ENCODE measurements at places on chromosomes 13 and 19.

DNA sequence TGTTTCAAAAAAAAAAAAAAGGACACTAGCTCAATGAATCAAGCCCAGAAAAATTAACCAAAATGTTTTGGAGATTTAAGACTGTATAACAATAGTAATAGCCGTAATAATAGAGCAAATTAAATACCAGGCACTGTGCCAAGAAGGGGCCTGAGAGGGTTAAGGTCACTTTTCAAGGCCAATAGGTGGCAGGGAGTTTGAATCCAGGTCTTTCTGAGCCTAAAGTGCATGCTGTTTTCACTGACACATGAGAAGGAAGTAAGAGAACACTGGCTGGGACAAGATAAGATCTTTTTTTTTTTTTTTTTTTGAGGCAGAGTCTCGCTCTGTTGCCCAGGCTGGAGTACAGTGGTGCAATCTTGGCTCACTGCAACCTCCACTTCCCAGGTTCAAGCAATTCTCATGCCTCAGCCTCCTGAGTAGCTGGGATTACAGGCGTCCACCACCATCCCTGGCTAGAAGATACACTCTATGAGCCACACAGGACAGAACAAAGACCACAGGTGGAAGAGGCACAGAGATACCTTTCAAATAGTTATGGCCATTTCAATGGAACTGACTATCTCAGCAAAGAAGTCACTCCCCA lies 7.7 kb downstream of the FFAR2 start:
- no peak overlapping the region for H3K4me3 ChIP-seq
- peaks cover 3% of the 10 kb centered on the region for H3K27me3 ChIP-seq
- no peak overlapping the region for H3K27ac ChIP-seq

- H3K4me3 ChIP-seq = no peak overlapping the region
- peak overlapping the region; percentile 84 for H3K27ac ChIP-seq
- no peaks in the 10 kb centered on the region for H3K27me3 ChIP-seq
- peaks cover 2% of the 10 kb centered on the region for H3K4me1 ChIP-seq
- DNase-seq = no peak
- H3K36me3 ChIP-seq = peaks cover 16% of the 10 kb centered on the region
Observed at GRCh38 chr19:1558552-1558951, 9.6 kb downstream of the MEX3D start.

- no peak for DNase-seq
- H3K4me3 ChIP-seq = no peak overlapping the region
- no peak overlapping the region for H3K27ac ChIP-seq
- peaks cover 10% of the 10 kb centered on the region for H3K4me1 ChIP-seq
Observed at GRCh38 chr19:33098055-33098534, 17.1 kb downstream of the GPATCH1 start.

GRCh38 chr13:26299168-26299750 lies 45.3 kb downstream of the CDK8 start:
- no peak for DNase-seq
- H3K4me3 ChIP-seq = no peak overlapping the region
- H3K27me3 ChIP-seq = no peaks in the 10 kb centered on the region
- peaks cover 11% of the 10 kb centered on the region for H3K36me3 ChIP-seq

- H3K4me1 ChIP-seq = peaks cover 6% of the 10 kb centered on the region
- peak overlapping the region; percentile 92 for H3K4me3 ChIP-seq
- DNase-seq = no peak
- peaks cover 39% of the 10 kb centered on the region for H3K27me3 ChIP-seq
Observed at GRCh38 chr13:107865318-107865575, 350.1 kb downstream of the LIG4 start.

GRCh38 chr13:66640231-66640630 lies 589.9 kb downstream of the PCDH9 start:
- H3K4me3 ChIP-seq = no peak overlapping the region
- H3K36me3 ChIP-seq = no peaks in the 10 kb centered on the region
- no peak overlapping the region for H3K27ac ChIP-seq
- H3K27me3 ChIP-seq = no peaks in the 10 kb centered on the region
- peaks cover 4% of the 10 kb centered on the region for H3K4me1 ChIP-seq

DNA sequence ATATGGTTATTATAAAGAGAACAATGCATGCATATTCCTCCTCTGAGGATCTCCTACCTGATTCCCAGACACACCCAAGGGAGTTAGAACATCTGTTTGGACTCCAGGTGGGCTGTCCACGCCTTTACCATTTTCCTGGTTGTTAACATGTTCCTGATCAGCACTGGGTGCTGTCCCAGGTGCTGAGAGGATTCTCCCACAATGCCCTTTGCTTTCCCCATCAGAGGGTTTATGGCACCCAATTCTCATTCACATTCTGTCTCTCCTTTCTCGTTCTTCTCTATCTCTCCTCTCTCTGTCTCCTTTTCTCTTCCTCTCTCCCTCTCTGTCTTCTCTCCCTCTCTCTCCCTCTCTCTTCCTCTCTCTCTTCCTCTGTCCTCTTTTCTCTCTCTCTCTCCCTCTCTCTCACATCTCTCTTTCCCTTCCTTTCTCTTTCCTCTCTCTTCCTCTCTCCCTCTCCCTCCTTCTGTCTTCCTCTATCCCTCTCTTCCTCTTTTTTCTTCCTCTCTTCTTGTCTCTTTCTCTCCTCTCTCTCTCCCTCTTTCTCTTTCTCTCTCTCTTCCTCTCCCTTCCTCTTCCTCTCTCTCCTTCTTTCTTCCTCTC lies 3.3 kb upstream of the RDH13 start:
- DNase-seq = no peak
- H3K4me3 ChIP-seq = no peak overlapping the region
- peaks cover 53% of the 10 kb centered on the region for H3K27me3 ChIP-seq
- peaks cover 1% of the 10 kb centered on the region for H3K36me3 ChIP-seq
- H3K4me1 ChIP-seq = peaks cover 10% of the 10 kb centered on the region

GRCh38 chr19:41089959-41090358 lies 1.7 kb downstream of the CYP2A13 start:
- H3K4me3 ChIP-seq = peak overlapping the region; percentile 46
- no peak overlapping the region for H3K27ac ChIP-seq
- H3K27me3 ChIP-seq = peaks cover 88% of the 10 kb centered on the region
- DNase-seq = no peak
- H3K36me3 ChIP-seq = no peaks in the 10 kb centered on the region
- H3K4me1 ChIP-seq = peaks cover 16% of the 10 kb centered on the region

DNA sequence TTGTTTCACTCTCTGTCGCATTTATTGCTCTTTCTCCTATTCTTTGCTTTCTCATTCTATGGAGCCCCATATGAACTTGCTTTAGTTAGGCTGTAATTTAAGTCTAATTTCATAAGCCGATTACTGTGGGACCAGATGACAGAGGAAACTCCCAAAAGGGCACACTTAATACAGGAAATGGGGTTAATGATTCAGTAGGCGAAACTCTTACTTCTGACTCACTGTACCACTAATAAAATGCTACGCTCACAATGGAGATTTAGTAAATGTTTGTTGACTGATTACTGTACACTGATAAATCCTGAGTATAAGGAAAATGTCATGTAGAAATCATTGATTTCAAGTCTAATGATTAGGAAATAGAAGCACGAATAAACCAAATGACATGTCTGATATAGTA lies 276.4 kb downstream of the KLF5 start:
- H3K27ac ChIP-seq = no peak overlapping the region
- peaks cover 4% of the 10 kb centered on the region for H3K4me1 ChIP-seq
- no peaks in the 10 kb centered on the region for H3K27me3 ChIP-seq

- H3K27me3 ChIP-seq = no peaks in the 10 kb centered on the region
- DNase-seq = no peak
Observed at GRCh38 chr13:47875201-47875600, 125.9 kb downstream of the SUCLA2 start.

DNA sequence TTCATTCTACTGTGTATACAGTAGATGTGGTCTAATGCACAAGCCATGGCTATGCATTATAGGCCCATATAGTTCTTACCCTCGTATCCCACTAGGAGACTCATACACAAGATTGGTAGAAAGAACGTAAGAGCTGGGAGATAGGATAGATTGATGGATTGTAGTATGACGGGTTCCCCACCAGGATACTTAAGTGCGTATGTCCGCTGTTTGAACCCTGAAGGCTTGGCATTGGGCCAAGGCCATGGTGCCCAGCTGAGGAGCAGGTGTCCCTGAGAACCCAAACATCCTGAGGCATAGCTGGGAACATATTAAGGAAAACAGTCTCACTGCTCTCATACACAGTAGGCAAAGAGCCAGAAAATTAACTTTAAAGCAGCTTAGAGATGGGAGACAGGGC lies 617.5 kb upstream of the KLF12 start:
- no peaks in the 10 kb centered on the region for H3K36me3 ChIP-seq
- no peak for DNase-seq
- no peak overlapping the region for H3K4me3 ChIP-seq
- H3K4me1 ChIP-seq = no peaks in the 10 kb centered on the region
- no peaks in the 10 kb centered on the region for H3K27me3 ChIP-seq
- no peak overlapping the region for H3K27ac ChIP-seq
